ENCODE measurements at places on chromosomes 6 and 20.
A peak's percentile ranks its signal among the peaks of the same experiment; 100 is the strongest.

DNA sequence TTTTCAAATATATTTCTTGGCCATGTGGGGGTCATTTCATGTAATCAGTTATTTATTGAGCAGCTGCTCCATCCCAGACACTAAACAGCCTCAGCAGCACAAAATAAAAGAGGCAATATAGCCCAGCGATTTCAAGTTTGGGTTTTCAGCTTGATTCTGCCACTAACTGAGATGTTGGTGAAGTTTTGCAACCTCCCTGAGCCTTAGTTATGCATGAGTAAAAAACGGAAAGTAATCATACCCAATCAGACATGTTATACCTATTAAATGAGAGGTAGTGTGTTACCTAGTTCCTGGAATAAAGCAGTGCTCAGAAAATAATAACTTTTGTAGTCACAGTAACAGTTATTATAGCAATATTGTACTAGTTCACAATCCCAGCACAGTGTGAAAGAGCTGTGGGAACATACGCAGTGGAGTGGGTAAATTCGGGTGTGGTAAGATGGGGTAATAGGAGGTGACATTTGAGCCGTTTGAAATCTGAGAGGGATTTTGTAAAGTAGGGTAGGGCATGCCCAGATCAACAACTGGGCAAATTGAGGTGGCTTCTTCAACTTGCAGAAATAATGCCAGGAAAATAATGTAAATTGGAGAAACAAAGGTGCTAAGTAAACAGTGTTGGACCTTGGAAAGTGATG, 1.5 kb downstream of the SLC9A8 start:
- DNase-seq: no peak

DNA sequence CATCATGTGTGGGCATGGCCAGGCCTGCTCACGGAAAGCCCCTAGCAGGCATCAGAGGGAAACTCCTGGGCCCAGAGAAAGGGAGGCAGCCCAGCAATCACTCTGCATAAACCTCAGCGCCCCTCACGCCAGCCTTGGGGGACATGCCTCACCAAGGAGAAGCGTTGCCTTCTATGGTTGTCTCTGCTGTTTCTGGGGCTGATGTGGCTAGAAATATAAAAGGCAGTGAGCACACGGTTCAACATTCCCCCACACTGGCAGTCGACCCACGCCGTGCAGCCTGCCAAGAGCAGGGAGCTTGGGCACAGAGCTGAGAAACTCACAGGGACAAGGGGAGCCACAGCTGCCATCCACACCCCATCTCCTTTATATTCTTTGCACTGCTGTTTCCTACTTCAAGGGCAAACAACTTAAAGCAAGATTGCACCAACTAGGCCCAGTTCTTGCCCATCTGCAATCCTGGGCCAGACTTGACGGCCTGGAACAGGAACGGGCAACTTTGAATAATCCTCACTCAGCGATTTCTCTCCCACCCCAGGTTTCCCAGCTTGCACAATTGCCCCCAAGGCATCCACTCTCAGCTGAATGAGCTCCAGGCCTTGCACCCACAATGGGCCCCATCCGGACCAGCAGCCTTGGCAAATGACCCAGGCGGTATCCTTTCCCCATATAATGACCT, 35.5 kb upstream of the FOXC1 start:
- DNase-seq: peak; percentile 62

DNA sequence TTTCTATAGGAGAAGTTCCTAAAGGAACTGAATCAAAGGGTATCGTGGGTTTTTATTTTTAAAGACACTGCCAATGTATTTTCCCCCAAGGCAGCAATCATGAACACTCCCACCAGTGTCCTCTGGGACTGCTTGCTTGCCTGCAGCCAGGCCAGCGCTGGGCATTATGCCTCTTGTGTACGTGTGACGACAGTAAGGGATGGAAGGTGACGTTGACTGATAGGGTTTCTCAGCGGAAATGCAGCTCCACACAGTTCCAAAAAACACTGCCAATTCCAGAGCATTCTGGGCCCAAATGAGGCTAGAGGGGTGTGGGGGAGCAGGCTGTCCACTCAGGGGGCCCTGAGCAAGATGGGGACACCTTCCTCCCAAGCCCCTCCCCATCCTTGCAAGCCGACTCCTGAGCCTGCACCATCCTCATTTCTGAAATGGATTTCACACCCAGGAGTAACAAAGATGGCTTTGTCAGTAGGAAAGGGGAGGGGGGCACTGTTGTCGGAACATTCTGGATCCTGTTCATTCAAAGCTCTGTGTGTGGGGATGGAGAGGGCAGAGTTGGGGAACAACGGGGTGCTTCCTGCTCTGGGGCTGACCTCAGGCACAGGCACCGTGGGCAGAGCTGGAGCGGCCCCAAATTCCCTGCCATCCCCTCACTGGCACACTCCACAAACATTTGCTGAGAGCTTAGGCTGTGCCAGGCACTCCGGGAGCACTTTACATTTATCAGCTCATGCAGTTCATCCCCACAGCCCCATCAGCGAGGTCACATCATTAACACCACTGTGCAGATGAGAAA, 20.0 kb downstream of the PREX1 start:
- peak; percentile 37 for DNase-seq

DNA sequence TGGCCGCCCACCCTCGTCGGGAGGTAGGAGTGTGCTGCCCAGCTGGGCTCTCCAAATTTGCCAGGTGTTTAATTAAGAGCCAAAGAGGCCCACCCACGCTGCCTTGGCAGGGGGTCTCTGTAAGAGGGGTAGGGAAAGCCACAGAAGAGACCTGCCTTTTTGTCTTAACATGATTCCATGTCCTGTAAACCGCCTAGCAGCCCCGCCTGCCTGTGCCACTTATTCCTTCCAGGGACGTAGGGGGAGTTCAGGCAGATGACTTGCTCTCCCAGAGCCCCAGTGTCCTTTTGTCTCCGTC, 2.1 kb downstream of the FAM210B start:
- no peak for DNase-seq

- DNase-seq: no peak
Observed at GRCh38 chr20:53838311-53838868, 232.0 kb downstream of the BCAS1 start.

DNA sequence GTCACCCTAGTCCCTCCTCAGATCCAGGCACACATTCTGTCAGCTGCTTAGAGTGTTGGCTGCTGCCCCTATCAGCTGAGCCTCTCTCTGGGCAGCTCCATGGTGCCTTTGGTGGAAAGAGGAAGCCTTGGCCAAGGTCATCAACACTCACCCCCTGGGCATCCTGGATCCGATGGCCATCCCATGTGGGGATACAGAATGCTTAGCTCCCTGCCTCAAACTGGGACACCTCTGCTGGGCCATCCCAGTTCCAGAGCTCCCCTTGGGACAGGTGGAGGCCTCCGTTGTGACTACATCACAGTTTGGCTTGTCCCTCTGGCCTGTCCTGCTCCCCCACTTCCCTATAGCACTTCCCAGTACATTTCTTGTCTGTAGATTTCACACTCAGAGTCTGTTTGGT, 45.6 kb downstream of the TOX2 start:
- DNase-seq: no peak

DNA sequence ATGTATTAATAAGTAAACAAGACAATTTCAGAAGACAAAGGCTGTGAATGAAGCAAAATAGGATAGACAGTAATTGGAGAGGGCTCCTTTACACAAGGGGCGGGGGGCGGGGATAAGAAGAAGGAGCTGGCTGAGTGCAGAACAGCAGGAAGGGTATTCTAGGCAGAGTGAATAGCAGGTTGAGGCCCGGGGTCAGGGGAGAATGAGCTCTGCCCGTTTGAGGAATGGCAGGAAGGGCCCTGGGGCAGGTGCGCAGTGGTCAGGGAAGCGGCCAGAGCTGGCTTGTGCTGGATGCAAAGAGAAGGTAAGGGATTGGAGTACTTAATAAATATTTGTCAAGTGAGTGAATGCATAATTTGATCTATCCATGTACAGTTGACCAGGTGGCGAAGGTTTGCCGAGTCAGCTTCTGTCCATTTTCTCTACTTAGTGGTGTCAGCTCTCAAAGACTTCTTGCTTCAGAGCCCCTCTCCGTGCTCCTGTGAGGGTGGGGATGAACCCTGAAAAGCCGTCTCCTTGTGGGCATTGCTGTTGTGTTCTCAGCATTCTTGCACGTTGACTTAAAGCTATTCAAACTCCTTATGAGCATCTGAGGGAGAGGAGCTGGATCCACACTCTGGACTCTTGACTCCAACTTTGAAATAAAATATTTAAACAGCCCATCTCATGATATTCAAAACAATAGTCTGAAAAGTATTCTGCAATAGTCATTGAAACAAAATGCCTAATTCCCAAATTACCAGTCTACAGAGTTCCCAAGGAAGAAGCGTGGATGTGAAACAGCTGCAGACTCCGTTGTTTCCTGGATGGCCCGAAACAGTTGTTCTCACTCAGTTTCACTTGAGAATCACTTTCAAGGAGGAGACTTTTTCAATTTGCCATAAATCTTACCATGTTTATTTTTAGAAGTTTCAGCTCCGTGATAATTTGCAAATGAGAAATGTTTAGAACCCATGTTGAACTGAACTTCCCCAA, 105.1 kb downstream of the EDN3 start:
- no peak for DNase-seq

DNA sequence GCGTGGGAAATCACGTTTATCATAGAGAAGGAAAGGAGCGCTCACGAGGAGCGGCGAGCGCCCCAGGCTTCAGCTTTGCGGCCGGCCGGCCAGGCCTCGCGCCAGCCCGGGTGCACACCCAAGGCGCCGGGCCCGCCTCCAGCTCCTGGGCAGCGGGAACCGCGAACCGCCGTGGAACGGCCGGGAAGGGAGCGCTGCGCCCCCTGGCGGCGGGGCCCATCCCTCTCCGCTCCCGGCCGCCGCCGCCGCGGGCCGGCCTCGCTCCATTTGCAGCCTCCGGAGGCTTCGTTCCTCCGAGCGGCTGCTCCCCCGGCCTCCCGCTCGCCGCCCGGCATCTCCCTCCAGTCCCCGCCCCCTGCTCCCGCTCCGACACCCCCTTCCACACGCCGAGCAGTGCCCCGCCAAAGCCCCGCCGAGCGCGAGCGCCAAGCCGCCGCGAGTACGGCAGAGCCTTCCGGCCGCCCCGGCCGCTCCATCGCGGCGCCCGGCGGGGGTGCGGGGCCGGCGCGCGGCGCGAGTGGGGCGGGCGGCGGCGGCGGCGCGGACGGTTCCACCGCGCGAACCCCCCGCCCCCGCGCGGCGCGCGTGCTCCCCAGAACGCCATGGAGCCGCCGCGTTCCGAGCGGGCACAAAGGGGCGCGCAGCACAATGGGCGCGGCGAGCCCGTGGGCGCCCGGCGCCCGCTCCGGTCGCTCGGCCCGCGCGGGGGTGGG, 946 bp downstream of the BEND3 start:
- DNase-seq: peak; percentile 78

- no peak for DNase-seq
Observed at GRCh38 chr6:49541210-49541724, 9.2 kb upstream of the C6orf141 start.

GRCh38 chr6:150691463-150691862, 91.8 kb downstream of the PLEKHG1 start:
- DNase-seq: no peak

GRCh38 chr6:118523216-118523615, 24.9 kb upstream of the PLN start:
- no peak for DNase-seq

DNA sequence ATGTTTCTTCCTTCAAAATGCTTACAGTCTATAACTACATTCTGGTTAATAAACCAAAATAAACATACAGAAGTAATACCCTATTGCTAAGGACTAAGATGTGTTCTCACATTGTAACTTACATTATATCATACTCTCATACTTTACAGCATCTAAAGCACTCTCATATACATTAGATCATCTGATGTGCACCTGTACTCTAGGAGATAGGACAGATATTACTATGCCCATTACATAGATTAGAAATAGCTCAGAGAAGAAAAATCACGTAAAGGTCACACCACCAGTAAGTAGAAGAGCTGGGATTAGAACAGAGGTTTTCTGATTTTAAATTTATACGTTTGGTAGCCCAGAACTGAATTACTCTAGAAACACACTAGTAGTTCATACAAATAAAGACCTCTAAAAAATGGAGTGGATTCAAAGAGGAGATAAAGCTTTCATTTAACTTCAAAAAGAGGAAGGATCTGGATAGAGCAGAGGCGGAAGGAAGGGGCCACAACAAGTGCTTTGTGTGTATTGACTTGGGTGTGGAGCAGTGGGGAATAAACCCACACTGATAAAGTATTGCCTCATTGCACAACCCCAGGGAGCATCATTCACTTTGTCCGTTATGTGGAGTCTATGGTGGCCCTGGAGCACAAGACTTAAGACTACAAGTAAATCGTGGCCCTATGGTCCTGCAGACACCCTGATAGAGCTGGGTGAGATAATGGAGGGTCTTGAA, 30.9 kb downstream of the SLC2A12 start:
- no peak for DNase-seq

DNA sequence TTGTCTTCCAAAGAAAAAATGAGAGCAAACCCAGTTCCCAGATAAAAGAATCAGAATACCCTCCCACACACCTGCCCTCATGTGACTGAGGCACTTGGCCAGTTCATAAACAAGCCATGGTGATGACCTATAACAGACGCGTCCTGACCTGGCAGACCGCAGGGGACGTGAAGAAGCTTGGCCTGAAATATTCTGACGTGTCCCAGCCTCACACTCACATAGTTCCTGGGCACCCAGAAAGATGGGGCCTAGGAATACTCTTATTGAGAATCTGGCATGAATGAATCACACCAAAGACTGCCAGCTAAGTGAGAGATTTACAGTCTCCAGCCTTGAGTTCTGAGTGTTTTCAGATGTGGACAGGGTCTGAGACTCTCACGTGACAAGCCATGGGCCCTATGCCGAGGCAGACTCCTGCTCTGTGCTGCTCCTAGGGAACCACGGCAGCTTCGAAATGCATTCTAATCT, 17.2 kb upstream of the MAP3K4 start:
- DNase-seq: no peak

GRCh38 chr20:45991616-45992015, 17.1 kb upstream of the MMP9 start:
- DNase-seq: no peak

GRCh38 chr6:27957516-27957915, 475 bp downstream of the OR2B6 start:
- DNase-seq: no peak
